ENCODE measurements at places on chromosomes 3 and 15.

DNA sequence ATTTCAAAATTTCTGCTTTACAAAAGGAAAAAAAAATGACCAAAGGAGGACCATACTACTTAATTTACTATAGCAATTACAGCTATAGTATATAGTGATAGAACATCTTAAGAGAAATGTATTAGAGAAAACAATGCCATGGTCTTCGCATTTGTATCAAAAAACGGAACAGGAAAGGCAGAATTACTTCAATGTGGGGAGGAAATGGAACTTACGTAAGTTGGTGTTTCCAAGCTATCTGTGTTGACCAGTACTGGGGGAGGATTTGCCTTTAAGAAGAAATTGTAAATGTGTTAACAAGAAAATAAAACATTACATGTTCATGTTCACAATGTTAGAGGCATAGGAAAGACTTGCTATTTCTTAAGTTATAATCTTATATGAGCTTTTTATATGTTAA lies 119.9 kb upstream of the MELTF start:
- DNase-seq = no peak

DNA sequence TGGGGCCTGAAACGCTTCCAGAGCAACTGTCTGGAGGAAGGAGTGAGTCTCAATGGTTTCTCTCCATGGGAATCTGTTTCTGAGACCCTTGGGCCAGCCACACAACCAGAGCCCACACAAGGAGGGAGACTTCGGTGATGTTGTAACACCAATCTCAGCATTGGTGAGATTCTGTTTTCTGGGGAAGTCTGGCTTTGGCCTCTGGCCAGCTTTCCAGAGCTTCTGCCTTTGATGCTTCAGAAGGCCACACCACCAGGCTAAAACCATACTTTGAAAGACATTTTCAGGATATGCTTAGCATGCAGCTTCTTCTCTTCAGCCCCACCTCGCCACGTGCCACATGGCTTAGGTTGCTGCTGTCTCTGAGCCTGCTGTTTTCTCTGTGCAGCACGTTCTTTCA lies 3.6 kb upstream of the EEFSEC start:
- no peak for DNase-seq

GRCh38 chr3:110910346-110910955 lies 161.2 kb upstream of the NECTIN3 start:
- no peak for DNase-seq

- DNase-seq = no peak
Measured at GRCh38 chr3:48125013-48125705, 63.1 kb downstream of the CDC25A start.

- DNase-seq = no peak
Measured at GRCh38 chr15:66004618-66005262, 135.4 kb downstream of the RAB11A start.

- DNase-seq = no peak
Measured at GRCh38 chr15:53160092-53160704, 370.1 kb upstream of the ONECUT1 start.

DNA sequence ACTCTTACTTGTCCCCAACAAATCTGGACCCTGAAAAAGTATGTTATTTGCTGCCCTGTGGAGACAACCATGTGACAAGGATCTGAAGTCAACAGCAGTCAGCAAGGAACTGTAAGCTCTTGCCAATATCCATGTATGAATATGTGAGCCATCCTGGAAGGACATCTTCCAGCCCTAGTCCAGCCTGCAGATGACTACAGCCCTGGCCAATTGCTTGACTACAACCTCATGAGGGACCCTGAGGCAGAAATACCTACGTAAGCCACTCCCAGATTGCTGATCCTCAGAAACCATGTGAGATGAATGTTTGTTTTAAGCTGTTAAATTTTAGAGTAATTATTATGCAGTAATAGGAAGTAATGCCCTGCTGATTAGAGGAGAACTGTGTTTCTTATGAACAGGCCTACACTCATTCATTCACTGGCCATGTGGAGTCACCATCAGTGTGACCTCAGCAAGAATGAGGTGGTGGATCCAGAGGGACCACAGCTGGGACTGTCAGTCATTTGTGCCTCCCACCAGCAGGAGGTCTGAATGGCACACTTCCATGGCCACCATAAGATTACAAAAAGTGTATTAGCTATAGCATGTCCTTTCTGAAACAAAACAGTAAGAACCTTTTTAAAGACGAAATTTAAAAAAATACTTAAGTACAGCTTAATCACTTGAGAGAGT lies 92.6 kb downstream of the TFDP2 start:
- DNase-seq = no peak

- DNase-seq = no peak
Measured at GRCh38 chr3:194937882-194938321, 252.2 kb downstream of the FAM43A start.

DNA sequence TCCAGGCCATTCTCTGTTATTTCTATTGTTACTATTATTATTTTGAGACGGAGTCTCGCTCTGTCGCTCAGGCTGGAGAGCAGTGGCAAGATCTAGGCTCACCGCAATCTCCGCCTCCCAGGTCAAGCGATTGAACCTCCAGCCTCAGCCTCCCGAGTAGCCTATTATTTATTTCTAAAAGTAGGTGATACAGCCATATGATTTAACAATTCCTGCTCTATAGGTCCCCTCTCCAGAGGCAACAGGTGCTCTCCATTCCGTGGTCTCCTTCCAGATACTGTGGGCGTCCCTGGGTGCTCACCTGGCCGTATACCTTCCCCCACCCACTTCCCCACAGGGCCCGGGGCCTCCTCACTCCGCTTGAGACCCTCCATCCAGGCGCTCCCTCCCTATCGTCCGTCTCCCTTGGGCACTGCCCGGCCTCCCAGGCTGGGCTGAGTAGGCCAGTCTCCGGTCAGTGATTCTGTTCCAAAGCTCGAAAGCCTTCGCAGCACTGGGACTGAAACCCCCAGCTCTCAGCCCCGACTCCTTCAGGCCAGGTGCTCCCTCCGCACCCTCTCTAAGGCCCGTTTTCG lies 708 bp upstream of the PTPN23 start:
- DNase-seq = no peak

DNA sequence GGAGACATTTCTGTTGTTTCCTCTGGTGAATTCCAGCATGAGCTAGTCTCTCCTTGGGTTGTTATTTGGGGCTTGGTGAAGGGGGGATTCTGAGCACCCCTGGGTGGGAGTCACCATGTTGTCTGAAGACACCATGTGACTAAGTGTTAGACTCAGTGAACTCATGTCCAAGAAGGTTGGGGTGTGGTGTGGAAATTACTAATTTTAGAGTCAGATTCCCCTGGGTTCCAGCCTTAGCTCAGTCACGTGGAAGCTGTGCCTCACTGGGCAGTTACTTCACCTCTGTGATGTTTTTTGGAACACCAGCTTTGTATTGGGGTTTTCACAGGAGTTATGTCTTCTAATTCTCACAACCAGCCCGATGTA lies 171.5 kb downstream of the RPLP1 start:
- DNase-seq = no peak

- no peak for DNase-seq
Measured at GRCh38 chr3:34394978-34395748, 596.7 kb downstream of the PDCD6IP start.

- no peak for DNase-seq
Measured at GRCh38 chr3:112114576-112115160, 18.4 kb downstream of the GCSAM start.

GRCh38 chr3:195259154-195259474 lies 11.8 kb downstream of the XXYLT1 start:
- no peak for DNase-seq

- DNase-seq = no peak
Measured at GRCh38 chr15:95485367-95485766, 845.1 kb upstream of the NR2F2 start.

- DNase-seq = no peak
Measured at GRCh38 chr3:157590273-157590672, 87.1 kb upstream of the VEPH1 start.

DNA sequence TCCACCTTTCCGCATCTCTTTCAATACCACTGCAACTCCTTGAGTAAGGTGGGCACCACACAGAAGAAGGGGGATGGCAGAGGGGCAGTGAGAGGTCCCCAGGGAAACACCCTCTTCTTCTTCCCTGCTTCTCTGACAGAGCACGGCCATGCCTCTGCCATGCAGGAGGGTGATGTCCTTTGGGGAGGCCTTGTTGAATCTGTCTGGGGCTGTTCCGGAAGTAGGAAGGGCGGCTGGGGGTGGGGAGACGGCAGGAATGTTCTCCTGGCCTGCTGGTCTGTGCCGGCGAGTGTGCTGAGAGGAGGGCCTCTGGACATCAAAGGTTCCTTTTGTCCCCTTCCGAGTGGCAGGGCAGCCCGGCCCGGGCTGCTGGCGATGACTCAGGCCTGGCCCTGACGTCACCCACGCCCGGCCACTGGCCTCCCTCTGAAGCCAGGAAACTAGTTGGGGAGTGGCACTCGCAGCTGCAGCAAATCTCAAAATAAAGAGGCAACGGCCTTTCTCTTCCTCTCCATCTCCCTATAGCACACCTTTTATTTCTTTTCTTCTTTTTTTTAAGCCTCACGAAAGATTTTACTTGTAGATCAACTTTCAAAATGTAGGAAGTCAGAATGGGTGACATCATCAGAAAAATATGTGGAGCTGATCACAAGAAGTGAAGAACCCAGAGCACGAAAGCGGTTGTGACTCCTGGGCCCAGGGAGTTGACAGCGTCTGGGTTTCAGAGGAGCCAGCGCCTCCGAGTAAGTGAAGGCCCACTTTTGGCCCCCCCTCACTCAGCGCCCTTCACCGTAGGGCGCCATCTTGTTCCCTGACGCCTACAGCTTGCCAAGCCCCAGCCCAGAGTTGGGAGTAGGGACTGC lies at the start of gene ZBTB38:
TSS of gene ZBTB38 (plus strand) at position 443 of the 863 bp plus-strand sequence. CDS start 73,885 bp downstream, outside the sequence.
- peak; percentile 30 for DNase-seq

DNA sequence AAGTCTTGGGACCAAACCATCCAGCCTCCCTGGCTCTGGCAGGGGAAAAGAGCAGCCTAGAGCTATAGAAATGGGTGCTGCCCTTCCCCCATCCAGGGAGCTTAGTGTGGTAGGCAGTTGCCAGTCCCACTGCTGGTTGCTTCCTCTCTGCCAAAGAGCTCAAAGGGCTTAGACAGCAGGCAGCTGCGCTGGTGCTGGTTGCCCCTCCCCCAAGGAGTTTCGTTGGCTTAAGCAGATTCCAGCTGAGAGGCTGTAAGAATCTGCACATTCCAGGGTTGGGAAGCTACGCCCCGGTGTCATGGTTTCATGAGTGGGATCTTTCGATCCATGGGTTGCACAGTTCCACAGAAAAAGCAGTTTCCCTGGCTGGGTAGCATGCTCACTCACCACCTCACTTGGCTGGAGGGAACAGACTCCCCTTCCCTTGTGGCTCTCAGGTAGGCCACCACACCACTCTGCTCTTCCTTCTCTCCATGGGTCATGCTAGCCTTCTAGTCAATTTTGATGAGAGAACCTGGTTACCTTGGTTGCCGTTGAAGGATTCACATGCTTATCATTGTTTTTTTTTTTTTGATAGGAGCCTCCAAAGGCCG lies 195.1 kb downstream of the EPHA6 start:
- DNase-seq = no peak

DNA sequence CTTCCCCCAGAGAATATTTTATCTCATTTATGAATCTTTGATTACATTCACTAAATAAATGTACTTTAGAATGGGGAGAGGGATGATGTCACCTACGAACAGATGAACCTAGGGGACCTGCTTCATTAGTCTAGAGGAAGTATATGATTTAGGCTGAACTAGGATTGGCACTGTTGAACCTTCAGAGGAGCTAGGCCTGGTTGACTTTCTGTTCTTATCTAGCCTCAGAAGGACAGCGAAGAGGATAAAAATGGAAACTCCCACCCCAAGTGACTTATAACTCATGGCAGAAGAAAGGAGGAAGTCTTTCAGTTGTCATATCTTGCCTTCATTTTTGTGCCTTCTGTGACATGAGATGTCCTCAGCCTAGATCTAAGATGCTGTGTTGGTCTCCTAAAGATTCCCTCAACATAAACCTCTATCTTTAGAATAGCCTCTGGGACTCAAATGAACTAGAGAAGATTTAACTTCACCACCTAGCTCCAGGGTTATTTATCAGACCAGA lies 42.6 kb downstream of the POLG start:
- no peak for DNase-seq

DNA sequence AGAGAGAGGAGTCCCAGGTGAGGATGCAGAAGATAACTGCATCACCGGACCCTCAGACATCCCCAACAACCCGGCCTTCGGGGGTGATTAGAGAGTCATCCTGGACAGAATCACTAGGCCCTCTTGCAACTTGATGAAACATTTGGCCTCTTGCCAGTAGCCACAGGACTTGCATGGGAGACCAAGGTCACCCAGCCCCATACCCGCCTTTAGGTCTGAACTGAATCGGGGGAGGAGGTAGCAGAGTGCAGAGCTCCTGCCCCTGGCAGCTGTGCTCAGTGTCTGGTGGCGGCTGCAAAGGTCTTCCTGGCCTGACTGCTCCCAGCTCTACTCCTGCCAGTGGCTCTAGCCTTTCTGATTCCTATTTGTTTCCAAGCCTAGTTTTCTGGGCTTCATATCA lies 12.4 kb downstream of the PIF1 start:
- DNase-seq = no peak

DNA sequence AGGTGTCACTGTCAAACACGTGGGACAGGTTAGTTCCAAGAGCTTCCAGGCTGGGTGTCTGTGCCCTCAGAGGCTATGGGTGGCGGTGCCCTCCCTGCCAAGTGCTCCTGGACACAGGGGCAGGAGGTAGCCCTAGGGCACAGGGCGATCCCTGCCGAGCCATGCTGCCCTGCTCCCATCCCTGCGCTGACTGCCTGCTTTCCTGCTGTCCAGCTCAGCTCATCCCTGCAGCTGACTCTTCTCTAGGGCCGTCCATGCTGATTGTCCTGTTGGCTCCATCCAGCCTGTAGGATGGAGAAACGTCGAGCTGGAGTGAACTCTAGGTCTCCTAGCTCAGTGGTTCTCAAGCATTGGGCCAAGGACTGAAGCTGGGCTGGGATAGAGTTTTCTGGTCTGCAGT lies 3.7 kb downstream of the PDIA5 start:
- DNase-seq = no peak

GRCh38 chr15:39181056-39181747 lies 399.7 kb upstream of the THBS1 start:
- no peak for DNase-seq

DNA sequence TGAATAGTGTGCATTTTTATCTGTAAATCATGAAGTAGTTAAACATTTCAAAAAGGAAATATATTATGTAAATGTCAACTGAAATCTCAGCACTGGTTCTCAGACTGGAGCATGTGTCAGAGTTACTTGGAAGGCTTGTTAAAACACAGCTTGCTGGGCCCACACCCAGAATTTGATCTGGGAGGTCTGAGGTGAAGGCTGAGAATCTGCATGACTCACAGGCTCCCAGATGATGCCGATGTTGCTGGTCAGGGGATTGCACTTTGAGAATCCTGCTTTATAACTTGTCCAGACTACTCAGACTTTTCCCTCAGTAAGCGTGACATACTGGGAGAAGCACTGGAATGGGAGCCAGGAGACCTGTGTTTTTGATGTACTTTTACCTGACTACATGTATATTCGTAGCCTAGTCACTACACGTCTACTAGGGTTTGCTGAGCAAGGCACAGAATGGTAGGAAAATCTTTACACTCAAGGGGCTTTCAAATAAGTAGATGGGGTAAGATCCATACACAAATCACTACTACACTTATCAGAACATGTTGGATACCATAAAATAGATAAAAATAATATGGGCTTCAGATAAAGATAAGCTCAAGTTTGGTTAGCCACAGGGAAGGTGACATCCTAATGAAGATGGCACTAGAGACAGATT lies 77.1 kb upstream of the MEX3B start:
- no peak for DNase-seq
